Right atrium auricular region (tissue), 2 donors: ENCODE measurements at places on chromosomes 1 and 21.
A peak's percentile ranks its signal among the peaks of the same experiment; 100 is the strongest.

- DNase-seq: no peak
- peak overlapping the region; percentile 80 for H3K27ac ChIP-seq
- H3K4me1 ChIP-seq: peaks cover 28% of the 10 kb centered on the region
- no peaks in the 10 kb centered on the region for H3K27me3 ChIP-seq
Measured at GRCh38 chr21:33949516-33950430, 34.2 kb upstream of the ATP5PO start.

DNA sequence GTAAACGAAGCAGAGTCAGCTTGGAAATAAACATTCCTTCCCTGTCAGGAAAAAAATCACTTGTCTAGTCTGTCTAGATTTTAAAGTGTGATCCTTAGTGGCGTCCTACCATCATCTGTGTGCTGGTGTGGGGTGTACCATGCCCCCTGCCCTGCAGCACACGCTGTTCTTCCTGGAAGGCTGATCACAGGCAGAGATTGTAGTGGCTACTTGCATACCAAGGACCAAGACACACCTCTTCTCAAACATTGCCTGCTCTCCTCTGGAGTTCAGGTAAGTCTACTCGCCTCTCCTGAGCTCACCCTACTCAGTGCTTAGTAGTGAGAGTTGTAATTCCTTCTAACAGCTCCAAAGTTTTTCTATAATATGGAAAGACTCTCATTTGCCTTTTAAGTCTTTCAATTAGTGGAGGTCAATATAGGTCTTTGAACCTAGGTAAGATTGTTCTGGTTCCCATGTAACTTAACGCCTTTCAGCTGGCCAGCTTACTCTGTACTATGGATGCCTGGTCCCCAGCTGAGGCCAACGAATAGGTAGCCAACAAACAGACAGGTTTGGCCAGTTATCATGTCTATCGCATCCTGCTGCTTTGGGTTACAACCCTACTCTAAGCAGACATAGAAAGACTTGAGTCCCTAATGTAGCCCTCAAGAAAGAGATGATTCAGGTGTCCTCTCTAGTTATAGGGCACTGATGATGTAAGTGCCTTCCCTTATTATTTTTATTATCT is 55.4 kb downstream of the XCL1 start:
- no peak for DNase-seq
- H3K4me1 ChIP-seq: peaks cover 7% of the 10 kb centered on the region
- no peaks in the 10 kb centered on the region for H3K36me3 ChIP-seq

GRCh38 chr1:109777980-109778625 is 14.4 kb upstream of the EPS8L3 start:
- no peak for DNase-seq
- peaks cover 20% of the 10 kb centered on the region for H3K4me1 ChIP-seq
- H3K36me3 ChIP-seq: no peaks in the 10 kb centered on the region
- no peaks in the 10 kb centered on the region for H3K27me3 ChIP-seq
- no peak overlapping the region for H3K4me3 ChIP-seq

- H3K27ac ChIP-seq: peak overlapping the region; percentile 91
- peak; percentile 72 for DNase-seq
- peak overlapping the region; percentile 53 for H3K4me3 ChIP-seq
- peaks cover 31% of the 10 kb centered on the region for H3K36me3 ChIP-seq
- H3K4me1 ChIP-seq: no peaks in the 10 kb centered on the region
Measured at GRCh38 chr1:7783178-7783711, 846 bp upstream of the PER3 start.

DNA sequence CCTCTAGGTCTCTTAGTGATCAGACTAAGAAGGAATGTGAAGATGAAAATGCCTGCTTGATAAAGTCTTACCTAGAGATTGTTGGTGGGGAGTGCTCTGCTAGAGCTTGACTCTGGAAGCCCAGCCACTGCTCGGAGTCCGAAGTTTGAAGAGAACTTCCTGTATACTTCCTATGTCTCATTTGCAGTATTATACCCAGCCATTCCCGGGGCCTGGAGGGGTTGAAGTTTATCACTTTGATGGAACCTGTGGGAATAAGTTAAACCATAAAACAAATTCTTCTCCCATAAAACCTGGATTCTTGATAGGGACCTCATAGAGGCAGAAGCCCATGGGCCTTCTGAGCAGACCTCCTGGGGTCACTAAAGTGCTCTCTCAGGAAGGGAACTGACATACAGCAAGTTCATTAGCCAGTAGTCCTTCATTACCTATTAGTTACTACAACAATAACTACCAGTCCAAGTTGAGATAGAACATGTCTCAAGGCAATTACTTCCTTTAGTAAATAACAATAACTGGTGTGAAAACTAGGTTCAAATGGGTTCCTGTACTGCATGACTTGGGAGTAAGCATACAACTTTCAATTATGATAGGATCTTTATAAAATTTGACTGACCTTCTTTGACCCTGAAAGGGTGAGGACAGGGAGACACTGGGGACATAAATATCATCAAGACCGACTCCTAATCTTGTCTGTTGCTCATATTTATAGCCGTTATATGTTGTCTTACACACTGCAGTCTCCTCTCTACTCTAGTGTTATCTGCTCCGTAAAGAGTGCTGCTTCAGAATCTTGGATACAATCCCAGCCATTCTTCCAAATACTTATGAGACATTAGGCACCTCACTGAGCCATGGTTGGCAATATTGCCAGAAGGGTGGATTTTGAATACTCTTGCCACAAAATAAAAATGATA is at the start of gene OR6N1:
Gene OR6N1 (minus strand): TSS at position 246 of the 917 bp plus-strand sequence. CDS start 5,513 bp downstream, outside the sequence.
- no peak for DNase-seq
- no peak within 1 kb of the TSS for H3K4me3 ChIP-seq
- H3K27ac ChIP-seq: no peak within 1 kb of the TSS
- H3K4me1 ChIP-seq: no peaks in the 10 kb centered on the region
- no peaks in the 10 kb centered on the region for H3K36me3 ChIP-seq

DNA sequence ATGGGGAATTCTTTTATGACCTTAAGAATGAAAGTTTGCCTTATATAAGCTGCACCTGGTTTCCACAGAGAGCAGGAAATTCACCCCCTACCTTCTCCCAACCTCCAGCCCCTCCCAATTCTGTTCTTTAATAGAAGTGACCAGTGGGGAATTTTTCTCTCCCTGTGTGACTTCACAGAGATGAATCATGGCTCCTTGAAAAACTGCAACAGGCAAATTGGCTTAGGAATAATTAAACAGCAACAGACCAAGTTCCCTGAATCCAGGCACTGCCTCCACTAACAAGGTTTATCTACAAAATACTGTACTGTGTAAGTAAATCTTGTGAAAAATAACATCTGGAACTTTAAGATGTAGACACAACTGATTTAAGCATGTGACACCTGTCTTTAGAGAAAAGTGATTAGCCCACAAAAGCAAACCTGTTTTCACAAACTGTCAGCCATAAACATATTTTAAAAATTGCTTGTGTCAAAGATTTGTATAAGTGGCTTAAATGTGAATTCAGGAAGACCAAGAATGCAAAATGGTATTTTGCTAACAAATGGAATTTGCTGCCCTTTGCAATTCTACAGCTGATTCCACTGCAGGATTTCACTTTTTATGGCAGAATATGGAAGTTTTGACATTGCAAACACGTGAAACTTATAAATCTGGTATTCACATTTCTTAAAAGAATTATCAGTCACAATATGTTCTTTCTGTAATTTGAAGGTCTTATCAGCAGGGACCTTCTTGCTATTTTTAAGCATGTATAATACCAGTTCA is 54.0 kb downstream of the ALG14 start:
- DNase-seq: no peak
- no peak overlapping the region for H3K4me3 ChIP-seq
- H3K27me3 ChIP-seq: no peaks in the 10 kb centered on the region

DNA sequence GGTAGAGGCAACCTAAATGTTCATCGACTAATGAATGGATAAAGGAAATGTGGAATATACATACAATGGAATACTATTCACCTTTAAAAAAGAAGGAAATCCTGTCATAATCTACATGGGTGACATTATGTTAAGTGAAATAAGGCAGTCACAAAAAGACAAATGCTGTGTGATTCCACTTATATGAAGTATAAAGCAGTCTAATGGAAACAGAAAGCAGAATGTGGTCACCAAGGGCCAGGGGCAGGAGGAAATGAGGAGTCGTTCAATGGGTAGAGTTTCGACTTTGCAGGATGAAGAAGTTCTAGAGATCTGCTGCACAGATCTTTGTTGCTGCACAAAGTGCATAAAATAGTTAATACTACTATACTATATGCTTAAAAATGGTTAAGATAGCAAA is 7.8 kb downstream of the DIPK1A start:
- H3K4me1 ChIP-seq: no peaks in the 10 kb centered on the region
- no peak for DNase-seq
- H3K36me3 ChIP-seq: no peaks in the 10 kb centered on the region

DNA sequence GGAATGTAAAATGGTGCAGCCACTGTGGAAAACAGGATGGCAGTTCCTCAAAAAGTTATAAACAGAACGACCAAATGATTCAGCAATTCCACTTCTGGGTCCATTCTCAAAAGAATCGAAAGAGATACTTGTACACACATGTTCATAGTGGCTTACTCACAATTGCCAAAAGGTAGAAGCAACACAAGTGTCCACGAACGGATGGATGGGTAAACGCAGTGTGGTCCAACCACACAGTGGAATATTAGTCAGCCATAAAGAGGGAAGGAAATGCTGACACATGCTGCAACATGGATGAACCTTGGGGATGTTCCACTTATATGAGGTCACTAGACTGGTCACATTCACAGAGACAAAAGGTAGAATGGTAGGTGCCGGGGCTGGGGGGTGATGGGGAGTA is 5.3 kb downstream of the KRTAP10-1 start:
- no peaks in the 10 kb centered on the region for H3K4me1 ChIP-seq
- no peak overlapping the region for H3K27ac ChIP-seq
- H3K4me3 ChIP-seq: no peak overlapping the region
- H3K27me3 ChIP-seq: no peaks in the 10 kb centered on the region
- no peaks in the 10 kb centered on the region for H3K36me3 ChIP-seq

GRCh38 chr1:206705191-206705590 is 20.5 kb downstream of the MAPKAPK2 start:
- no peaks in the 10 kb centered on the region for H3K27me3 ChIP-seq
- peaks cover 92% of the 10 kb centered on the region for H3K4me1 ChIP-seq
- no peak overlapping the region for H3K4me3 ChIP-seq
- peak; percentile 73 for DNase-seq
- H3K27ac ChIP-seq: peak overlapping the region; percentile 69

GRCh38 chr1:235253219-235253962 is 74.6 kb downstream of the ARID4B start:
- no peak overlapping the region for H3K27ac ChIP-seq
- H3K36me3 ChIP-seq: no peaks in the 10 kb centered on the region

DNA sequence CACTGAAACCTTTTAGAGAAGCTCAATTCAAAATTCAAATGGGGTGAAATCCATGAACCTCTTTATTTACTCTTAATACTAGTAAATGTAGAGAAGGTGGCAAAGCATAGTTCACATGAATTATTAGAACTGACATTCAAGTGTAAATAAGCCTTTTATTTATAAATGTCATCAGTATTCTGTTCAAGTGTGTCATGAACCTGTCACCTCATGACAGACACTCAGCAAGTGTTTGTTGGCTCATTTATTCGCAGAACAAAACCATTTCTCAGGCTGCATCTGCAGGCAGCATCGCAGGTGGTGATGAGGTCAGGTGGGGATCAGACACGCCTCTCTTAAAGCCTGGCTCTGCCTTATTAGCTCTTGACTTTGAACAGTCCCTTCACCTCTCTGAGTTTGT is 116.6 kb downstream of the SETD4 start:
- H3K4me1 ChIP-seq: no peaks in the 10 kb centered on the region
- no peak overlapping the region for H3K4me3 ChIP-seq
- H3K27ac ChIP-seq: no peak overlapping the region
- H3K27me3 ChIP-seq: no peaks in the 10 kb centered on the region

DNA sequence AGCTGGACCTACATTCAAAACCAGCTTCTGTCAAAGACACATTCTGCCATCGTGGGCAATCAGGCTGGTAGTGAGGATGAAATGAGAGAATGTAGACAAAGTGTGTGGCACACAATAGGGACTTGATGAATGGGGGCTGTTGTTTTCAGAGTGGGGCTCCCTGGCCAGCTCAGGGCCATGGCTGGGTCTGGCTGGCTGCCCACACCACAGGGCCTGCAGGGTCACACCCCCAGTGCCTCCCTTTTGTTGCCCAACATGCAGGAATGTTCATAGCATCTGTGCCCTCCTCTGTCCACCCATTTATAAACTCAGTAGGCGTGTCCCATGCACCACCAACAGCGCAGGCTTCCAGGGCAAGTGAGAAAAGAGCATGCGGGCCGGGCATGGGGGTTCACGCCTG is 20.8 kb upstream of the ECE1 start:
- DNase-seq: no peak
- H3K27ac ChIP-seq: no peak overlapping the region
- no peaks in the 10 kb centered on the region for H3K36me3 ChIP-seq
- H3K27me3 ChIP-seq: no peaks in the 10 kb centered on the region

DNA sequence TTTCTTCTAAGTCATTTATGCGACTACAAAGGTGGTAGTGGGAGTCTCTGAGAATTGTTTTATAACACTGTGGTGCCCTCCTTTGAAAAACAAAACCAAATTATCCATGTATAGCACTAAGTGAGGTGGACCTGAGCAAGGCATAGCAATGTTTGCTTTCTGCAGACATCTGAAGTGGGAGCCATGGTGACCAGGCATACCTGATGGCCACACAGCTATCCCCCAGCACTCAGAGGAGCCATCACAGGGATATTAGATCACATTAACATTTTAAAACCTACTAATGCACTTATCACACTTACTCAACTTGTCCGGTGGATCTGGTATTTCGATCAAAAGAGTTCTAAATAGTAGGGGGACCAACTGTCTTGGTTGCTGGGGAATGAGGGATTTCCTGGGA is 24.8 kb upstream of the AVPR1B start:
- DNase-seq: no peak
- no peak overlapping the region for H3K4me3 ChIP-seq
- H3K27me3 ChIP-seq: no peaks in the 10 kb centered on the region
- no peaks in the 10 kb centered on the region for H3K36me3 ChIP-seq
- H3K4me1 ChIP-seq: no peaks in the 10 kb centered on the region

- peak within 1 kb of the TSS; percentile 76 for H3K27ac ChIP-seq
- DNase-seq: no peak
- H3K4me3 ChIP-seq: peak within 1 kb of the TSS; percentile 66
- H3K36me3 ChIP-seq: peaks cover 4% of the 10 kb centered on the region
- H3K4me1 ChIP-seq: peaks cover 12% of the 10 kb centered on the region
Measured at GRCh38 chr1:167093846-167094516, at the start of gene STYXL2. TSS of gene STYXL2 (plus strand) at chr1:167094075. CDS start at chr1:167094850, 775 bp downstream.

DNA sequence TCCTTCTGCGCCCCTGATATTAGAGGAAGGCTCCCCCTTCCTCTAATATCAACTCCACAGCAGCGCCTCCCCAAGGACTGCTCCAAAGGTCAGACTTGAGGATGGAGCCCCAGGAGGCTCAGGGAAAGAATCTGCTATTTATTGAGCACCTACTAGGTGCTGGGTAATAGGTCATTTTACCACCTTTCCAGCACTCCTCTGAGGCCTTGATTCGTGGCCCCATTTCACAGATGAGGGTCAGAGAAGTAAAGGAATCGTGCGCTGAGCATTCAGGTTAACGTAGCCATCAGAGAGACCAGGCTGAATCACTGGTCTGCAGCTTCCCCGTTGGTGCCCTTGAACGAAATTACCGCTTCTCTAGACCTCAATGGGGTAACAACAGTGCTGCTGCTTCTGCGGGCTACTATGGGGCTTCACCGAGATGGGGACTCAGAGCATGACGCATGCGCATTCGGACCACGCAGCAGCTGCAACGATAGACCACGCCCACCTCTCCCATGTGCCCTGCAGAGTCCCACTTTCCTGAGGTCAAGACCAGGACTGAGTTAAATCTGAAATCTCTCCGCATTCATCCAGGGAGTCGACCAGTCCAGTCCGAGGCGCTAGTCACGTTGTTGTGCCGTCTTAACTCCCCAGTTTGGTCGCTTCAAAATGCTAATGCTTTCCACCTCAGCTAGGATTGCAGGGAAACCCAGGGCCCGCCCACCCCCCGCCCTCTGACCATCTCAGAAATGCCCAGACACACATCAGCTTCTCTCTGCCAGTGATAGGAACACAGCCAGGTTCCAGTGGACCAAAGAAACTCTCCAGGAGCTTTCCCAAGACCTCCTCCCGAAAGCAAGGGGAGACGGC is 12.9 kb downstream of the CAMK2N1 start:
- no peaks in the 10 kb centered on the region for H3K36me3 ChIP-seq
- H3K27ac ChIP-seq: no peak overlapping the region
- H3K27me3 ChIP-seq: no peaks in the 10 kb centered on the region
- no peak for DNase-seq
